Thoracic aorta (tissue), 2 donors: ENCODE measurements at places on chromosomes 3 and 15.

GRCh38 chr3:78507196-78507984 is 1260.4 kb downstream of the ROBO1 start:
- no peak overlapping the region for H3K4me3 ChIP-seq
- H3K27me3 ChIP-seq = no peaks in the 10 kb centered on the region
- no peak overlapping the region for H3K27ac ChIP-seq
- no peaks in the 10 kb centered on the region for H3K4me1 ChIP-seq
- no peak for DNase-seq

DNA sequence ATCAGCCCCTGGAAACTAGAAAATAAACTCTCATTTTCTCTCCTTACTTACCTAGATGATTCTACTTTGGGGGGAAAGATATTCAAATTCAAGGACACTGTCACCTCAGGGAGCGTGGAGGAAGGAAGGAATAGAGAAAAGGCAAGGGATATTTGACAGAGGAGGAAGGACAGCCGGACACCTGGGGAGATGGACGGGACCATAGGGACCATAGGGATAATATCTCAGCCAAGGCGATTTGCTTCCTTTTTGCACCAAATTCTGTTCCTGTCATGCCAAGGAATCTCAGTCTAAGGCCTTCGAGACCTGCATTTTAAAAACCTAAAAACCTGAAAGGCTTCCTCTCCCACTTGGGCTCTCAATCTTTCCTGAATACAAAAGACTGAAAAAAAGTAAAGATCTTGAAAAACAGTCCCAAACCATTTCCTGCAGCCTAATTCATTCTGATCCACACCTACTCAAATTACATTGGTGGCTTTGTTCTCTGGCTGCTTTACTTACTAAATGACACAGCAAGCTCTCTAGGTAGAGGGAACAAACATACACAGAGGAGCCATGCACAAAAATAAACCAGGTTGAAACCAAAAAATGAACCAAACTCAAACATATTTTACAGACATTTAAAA is 73.9 kb upstream of the SLC24A5 start:
- DNase-seq = no peak
- no peaks in the 10 kb centered on the region for H3K36me3 ChIP-seq
- no peaks in the 10 kb centered on the region for H3K27me3 ChIP-seq
- no peak overlapping the region for H3K27ac ChIP-seq
- H3K4me1 ChIP-seq = no peaks in the 10 kb centered on the region

DNA sequence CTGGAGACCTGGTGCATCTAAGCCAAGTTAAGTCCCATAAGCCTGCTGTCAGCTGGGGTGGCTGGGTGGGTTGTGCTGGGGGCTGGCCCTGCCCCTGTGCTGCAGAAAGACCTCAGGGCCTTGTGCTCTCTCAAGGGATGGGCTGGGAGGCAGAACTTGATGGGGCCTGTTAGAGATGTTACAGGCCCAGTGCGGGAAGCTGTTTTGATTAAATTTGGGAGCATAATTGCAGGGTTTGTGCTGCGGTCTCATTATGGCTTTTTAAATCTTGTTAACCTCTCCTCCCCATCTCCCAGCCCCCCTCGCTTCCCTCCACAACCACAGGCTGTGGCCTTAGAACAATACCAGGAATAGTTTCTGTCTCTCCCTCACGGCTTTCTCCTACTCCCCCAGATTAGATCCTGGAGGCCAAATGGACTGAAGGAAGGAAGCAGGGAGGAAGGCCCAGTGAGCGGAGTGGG is 87.6 kb upstream of the TLE3 start:
- H3K36me3 ChIP-seq = no peaks in the 10 kb centered on the region
- H3K4me1 ChIP-seq = peaks cover 9% of the 10 kb centered on the region
- H3K27ac ChIP-seq = no peak overlapping the region
- H3K4me3 ChIP-seq = no peak overlapping the region
- no peaks in the 10 kb centered on the region for H3K27me3 ChIP-seq

GRCh38 chr3:189041482-189042090 is 130.2 kb upstream of the TPRG1 start:
- no peak overlapping the region for H3K27ac ChIP-seq
- no peak for DNase-seq
- no peak overlapping the region for H3K4me3 ChIP-seq
- no peaks in the 10 kb centered on the region for H3K4me1 ChIP-seq

DNA sequence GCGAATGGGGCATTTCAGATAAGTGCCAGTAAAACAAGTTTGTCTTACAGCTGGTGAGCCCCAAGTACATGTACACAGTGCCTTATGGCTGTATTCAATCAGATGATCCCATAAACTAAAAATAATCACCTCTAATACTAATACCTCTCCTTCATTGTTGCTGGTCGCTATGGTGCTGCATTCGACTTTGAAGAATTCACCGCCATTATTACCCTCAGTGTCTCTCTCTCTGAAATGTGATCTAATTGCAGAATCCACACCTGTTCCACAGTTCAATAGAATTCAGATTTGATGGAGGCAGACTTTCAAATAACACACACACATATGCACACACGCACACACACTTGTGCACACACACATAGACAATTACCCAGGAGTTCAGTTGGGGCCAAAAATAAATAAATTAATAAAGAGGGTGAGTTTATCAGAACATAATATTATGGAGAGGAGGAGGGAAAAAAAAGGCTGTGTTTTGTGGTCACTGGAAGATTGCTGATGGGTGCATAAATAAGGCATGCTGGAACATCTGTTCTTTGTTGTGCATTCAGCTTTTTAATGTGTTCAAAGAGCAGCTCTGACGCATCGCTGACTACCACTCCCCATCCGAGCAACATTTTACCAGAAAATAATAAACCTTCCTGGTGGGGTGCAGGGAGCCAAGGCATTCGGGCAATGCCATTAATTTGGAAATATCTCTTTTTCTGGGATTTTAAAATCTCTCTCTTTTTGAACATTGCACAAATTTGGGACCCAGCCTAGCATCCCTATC is 235.7 kb downstream of the SATB1 start:
- H3K36me3 ChIP-seq = no peaks in the 10 kb centered on the region
- no peak overlapping the region for H3K27ac ChIP-seq
- H3K4me3 ChIP-seq = no peak overlapping the region

- H3K36me3 ChIP-seq = no peaks in the 10 kb centered on the region
- peak overlapping the region; percentile 66 for H3K27ac ChIP-seq
- peaks cover 28% of the 10 kb centered on the region for H3K4me1 ChIP-seq
- no peaks in the 10 kb centered on the region for H3K27me3 ChIP-seq
Observed at GRCh38 chr3:38834110-38834509, 18.1 kb upstream of the SCN10A start.
